T-helper 9 cell (primary cell): ENCODE measurements at places on chromosomes 2 and 18.

DNA sequence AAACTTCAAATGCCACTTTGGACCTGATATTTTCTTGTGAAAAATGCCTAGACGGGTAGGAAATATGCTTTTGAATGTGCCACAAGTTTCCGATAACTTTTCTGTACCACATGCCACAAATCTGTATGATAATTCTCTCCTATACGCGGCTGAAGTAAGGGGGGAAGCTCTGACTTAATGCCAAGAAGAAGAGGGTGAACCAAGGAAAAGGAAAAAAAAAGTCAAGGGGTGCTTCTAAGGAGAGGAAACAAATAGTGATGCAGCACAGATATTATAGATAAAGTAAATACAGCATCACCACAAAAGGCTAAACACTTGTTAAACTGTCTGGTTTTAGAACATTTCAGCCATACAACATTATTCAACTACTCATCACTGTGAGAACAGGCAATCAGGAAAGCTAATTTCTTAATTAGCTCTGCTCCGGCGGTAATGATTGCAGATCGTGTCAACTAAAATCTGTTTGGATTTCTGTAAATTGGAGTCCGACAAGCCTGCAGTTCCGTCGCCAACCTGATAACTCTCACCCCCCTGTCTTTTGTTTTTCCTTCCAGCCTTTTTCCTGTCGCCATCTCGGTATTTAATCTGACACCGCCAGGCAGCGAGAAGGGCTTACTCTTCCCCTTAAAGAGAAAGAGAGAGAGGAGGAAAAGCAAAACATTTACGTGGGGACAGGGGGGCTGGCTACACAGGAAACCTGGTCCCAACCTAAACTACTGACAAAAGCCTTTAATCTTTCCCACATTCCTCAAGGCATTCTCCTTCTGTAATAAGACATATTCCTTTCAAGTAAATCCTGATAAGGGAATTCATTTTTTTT is 67.5 kb downstream of the ZEB2 start:
- no peak for DNase-seq

- no peak for DNase-seq
Measured at GRCh38 chr2:161131074-161131680, 29.1 kb upstream of the TANK start.

DNA sequence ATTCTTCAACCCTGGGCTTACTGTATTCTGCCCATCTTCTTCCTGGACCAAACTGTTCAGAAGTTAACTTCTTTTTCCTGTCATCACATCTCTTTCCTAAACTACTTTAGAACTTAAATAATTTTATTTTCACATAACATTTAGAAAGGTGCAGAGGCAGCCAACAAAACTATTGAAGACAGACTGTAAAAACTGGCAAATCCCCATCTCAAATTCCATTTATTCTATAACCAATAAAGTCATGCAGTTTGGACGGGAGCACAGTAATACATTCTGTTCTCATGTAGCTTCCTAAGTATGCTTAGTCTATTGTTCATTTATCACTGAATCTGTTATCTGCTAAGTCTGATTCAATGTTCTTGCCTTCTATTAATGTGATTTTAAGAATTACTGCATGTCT is 99.1 kb downstream of the SMAD2 start:
- no peak for DNase-seq

- no peak for DNase-seq
Measured at GRCh38 chr18:52738946-52739345, 398.9 kb downstream of the DCC start.

DNA sequence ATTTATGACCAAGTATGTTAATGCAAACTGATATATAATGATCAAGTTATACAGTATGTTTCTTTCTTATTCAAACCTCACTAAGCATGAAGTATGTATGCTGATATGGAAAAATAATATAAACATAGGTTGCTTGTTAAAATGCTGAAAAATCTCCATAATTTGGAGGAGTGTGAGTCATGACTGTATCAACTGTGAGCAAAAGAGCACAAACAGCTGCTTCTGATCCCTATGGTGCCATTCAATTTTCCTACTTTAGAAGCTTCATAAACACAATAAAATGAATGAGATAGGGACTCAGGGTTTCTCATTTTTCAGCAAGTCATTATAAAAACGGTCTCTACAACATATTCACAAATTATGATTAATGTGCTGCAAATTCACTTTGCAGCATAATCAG is 129.9 kb upstream of the TFPI start:
- DNase-seq = no peak
